ENCODE measurements at places on chromosomes 3 and 15. TPM values are rescaled to one million over a fixed set of nuclear protein-coding genes. Genes with fewer than 3 reads are reported as not detected.

Gene FHIT
- total RNA-seq: 2.1 TPM

Gene ADAMTSL3
- 0.26 TPM for total RNA-seq

Gene CHRD
- total RNA-seq: 4.8 TPM

GRCh38 chr3:148820361-148821245 lies 7.0 kb upstream of the CPB1 start:
- no peaks in the 10 kb centered on the region for H3K27me3 ChIP-seq
- no peak overlapping the region for H3K27ac ChIP-seq
- H3K4me3 ChIP-seq: no peak overlapping the region
- no peak for DNase-seq
- no peaks in the 10 kb centered on the region for H3K36me3 ChIP-seq
- no peaks in the 10 kb centered on the region for H3K4me1 ChIP-seq

Gene CNTN4
- total RNA-seq: 0.51 TPM

GRCh38 chr3:24846286-24846860 lies 351.7 kb upstream of the THRB start:
- H3K27ac ChIP-seq: no peak overlapping the region
- H3K27me3 ChIP-seq: no peaks in the 10 kb centered on the region
- no peaks in the 10 kb centered on the region for H3K4me1 ChIP-seq
- H3K36me3 ChIP-seq: no peaks in the 10 kb centered on the region
- H3K4me3 ChIP-seq: no peak overlapping the region

Gene CTXND1
- total RNA-seq: under 0.01 TPM

DNA sequence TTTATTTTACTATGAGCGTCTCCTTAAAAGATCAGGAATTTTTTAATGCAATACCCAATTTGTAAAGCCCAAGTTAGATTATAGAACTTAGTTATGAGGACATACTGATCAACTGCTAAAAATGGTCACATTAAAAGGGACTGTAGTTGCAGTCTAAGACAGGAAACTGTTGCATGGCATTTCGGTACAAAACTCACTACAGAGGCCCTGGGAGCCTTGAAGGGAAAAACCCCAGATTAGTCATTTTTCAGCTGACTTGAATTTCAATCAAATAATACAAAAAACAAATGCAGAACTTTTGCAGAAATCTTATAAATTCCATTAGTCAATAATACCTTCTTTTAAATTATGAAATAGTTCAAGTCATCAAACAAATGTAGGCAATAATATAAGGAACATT lies 6.9 kb upstream of the PTX3 start:
- no peak overlapping the region for H3K4me3 ChIP-seq
- H3K36me3 ChIP-seq: no peaks in the 10 kb centered on the region
- no peak overlapping the region for H3K27ac ChIP-seq
- no peaks in the 10 kb centered on the region for H3K27me3 ChIP-seq

Gene SSUH2
- not detected for total RNA-seq

DNA sequence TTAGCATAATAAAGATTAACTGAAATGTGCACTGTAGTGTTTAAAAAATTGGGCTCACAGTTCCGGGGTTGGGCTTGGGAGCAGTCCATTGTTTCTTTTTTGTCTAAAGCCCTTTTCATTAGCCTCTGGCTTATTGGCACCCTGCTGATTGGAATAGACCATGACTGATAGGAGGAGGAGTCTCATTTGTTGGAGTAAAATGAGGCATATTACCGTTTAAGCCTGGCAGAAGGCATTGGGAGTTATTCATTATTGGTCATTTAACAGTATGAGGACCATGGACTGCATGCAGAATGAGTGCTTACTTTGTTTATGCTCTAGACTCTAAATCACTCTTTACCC lies 139.0 kb upstream of the CGNL1 start:
- H3K36me3 ChIP-seq: peaks cover 10% of the 10 kb centered on the region
- peaks cover 9% of the 10 kb centered on the region for H3K4me1 ChIP-seq
- no peak overlapping the region for H3K4me3 ChIP-seq
- DNase-seq: no peak
- no peaks in the 10 kb centered on the region for H3K27me3 ChIP-seq

Gene CCK
- 1.0 TPM for total RNA-seq

Gene KLF15
- 4.1 TPM for total RNA-seq

Gene DAZL
- not detected for total RNA-seq

DNA sequence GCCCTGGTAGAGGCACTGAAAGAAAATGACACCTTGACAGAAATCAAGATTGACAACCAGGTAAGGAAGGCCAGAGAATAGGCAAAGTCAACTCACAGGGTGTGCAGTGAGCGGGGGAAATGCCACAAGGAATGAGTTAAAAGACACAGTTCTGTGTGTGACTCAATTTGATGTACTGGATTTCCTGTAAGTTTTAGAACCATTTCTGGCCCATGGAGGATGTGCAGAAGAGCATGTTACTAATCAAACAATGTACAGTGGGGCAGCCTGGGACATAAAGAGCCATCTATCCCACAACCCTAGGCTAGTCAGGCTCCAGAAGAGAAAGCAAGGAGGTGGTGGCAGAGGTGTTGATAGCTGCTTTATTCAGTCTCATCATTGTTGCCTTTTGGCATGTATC lies 31.2 kb upstream of the TMOD3 start:
- H3K27ac ChIP-seq: no peak overlapping the region
- H3K4me1 ChIP-seq: no peaks in the 10 kb centered on the region
- no peak for DNase-seq
- no peak overlapping the region for H3K4me3 ChIP-seq
- H3K36me3 ChIP-seq: no peaks in the 10 kb centered on the region

DNA sequence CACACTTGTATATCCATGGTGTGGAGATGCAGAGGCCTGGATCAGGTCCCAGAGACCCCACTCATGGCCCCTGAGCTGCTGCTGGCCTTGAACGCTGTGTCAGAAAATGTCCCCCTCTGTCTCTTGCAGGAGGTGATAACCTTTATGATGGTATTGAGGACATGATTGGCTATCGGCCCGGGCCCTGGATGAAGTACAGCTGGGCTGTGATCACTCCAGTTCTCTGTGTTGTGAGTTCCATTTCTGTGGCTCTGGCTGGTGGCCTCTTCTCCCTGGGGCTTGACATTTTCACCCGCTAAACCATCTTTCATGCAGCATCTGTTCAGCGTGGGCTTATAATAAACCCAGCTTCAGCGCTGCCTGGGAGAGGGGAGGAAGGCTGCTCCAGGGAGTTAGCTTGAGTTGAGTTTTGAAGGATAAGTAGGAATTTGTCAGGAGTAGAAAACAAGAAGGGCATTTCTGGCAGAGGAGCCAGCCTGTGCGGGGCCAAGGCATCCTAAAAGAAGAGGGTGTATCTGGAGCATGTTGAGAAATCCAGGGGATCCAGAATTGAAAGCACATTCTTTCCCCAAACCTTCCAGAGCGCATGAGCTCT lies 61.1 kb downstream of the GRIP2 start:
- no peaks in the 10 kb centered on the region for H3K4me1 ChIP-seq
- no peaks in the 10 kb centered on the region for H3K27me3 ChIP-seq
- no peak for DNase-seq
- H3K36me3 ChIP-seq: peaks cover 2% of the 10 kb centered on the region
- H3K4me3 ChIP-seq: no peak overlapping the region

DNA sequence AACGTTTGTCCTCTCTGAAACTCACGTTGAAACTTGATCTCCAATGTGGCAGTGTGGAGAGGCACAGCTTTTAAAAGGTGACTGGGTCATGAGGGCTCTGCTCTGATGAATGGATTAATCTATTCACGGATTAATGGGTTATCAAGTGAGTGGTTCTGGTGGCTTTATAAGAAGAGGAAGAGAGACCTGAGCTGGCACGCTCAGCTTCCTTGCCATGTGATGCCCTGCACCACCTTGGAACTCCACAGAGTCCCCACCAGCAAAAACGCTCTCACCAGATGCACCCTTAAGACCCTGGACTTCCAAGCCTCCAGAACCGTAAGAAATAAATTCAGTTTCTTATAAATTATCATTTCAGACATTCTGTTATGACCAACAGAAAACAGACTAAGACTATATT lies 2.6 kb downstream of the PPP1R2 start:
- no peak for DNase-seq
- H3K27me3 ChIP-seq: no peaks in the 10 kb centered on the region
- H3K4me1 ChIP-seq: peaks cover 7% of the 10 kb centered on the region
- no peaks in the 10 kb centered on the region for H3K36me3 ChIP-seq
- H3K27ac ChIP-seq: no peak overlapping the region
- H3K4me3 ChIP-seq: no peak overlapping the region

Gene CPN2
- not detected for total RNA-seq

DNA sequence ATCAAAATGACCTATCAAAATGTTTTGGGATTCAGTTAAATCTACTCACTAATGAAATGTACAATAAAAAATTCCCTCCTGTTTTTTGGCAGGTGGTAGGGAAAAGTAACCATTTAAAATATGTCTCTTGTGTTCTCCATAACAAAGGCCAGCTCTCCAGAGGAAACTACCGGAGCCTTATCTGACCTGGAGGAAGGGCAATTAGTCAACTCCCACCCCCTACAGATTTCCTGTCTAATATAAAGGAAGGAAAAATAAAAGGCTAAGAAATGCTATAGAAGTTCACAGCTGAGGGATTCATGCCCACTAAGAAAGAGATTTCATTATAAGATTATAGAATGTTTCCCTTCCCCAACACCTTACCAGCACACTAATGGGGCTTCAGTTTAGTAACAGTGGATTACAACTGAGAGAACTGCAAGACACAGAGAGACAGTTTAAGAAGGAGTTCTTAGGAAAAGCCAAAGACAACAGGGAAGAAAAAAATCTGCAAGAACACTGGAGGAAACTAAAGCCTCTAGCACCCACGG lies 376.5 kb upstream of the KCNMB2 start:
- DNase-seq: no peak
- H3K4me3 ChIP-seq: no peak overlapping the region
- no peaks in the 10 kb centered on the region for H3K27me3 ChIP-seq
- H3K27ac ChIP-seq: no peak overlapping the region
- H3K4me1 ChIP-seq: no peaks in the 10 kb centered on the region

Gene ITIH1
- not detected for total RNA-seq

GRCh38 chr3:36097209-36097608 lies 283.1 kb upstream of the STAC start:
- H3K27ac ChIP-seq: no peak overlapping the region
- no peaks in the 10 kb centered on the region for H3K4me1 ChIP-seq
- H3K27me3 ChIP-seq: no peaks in the 10 kb centered on the region
- H3K4me3 ChIP-seq: no peak overlapping the region

Data from fibroblast of lung (primary cell).